AG04450 (cell line): ENCODE measurements at places on chromosomes 7 and 10.
A peak's percentile ranks its signal among the peaks of the same experiment; 100 is the strongest.

DNA sequence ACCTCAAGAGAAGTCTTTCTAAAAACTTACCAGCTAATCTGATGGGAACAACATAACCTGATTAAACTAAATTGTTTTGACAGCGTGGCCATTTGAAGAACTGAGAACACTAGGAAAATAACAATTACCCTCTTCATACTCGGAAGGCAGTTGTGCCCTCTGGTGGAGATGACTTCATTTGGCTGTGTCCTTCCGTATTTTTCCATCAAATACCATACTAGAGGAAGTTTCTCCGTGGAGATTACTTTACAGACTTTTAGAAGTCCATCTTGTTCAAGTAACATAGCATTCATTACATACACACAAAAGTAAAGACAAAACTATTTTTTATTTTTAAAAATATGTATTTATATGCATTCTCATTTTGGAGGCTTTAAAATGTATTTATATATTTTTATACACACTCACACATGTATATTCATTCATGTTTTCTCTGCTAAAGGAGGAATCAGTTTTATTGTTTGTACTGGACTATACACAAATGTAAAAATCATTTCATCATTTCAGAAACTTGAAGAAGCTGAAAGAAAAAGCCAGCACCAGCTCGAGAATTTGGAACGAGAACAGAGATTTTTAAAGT lies 25.2 kb downstream of the SMNDC1 start:
- DNase-seq, result peak; percentile 43

DNA sequence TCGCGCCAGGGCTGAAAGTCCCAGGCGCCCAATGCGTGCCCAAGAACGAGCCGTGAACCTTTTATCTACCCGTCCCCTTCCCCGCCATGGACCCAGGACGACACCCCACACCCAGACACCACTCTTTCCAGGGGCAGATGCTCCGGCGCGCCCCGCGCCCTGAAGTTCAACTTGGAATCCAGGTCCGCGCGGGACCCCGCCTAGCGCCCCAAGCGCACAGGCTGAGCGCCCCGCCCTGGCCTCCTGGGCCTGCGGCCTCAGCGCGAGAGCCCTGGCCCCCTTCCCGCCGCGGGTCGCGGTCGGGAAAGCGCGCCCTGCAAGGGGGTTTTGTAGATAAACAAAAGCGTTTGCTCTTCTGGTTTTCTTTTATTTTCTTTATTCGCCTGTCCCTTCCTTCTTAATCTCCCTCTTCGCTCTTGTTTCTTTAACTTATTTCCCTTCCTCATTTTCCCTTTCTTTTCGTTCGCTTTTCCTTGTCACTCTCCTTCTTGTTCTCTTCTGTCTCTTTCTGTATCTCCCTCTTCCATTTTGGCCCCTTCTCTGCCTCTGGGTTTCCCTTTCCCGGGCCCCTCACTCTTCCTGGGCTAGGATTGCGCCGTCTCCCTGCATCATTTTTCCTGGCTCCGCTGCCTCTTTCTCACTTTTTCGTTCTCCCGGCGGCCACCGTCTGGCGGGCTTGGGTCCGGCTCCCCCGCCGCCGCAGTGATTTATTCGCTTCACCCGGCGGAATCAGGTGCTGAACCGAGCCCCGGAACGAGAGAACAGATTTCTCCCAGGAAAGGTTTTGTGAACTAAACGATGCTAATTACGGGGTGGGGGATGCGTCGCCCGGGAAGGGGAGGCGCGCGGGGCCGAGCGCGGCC lies 15.3 kb upstream of the PAX2 start:
- no peak for DNase-seq

GRCh38 chr10:75202321-75203045 lies 8.1 kb upstream of the VDAC2 start:
- DNase-seq, result no peak

- DNase-seq, result no peak
Observed at GRCh38 chr7:16644636-16645592, 640 bp downstream of the ANKMY2 start.

- no peak for DNase-seq
Observed at GRCh38 chr10:132522521-132523411, 14.8 kb upstream of the INPP5A start.

- DNase-seq, result no peak
Observed at GRCh38 chr7:23968791-23969190, 258.8 kb downstream of the STK31 start.

DNA sequence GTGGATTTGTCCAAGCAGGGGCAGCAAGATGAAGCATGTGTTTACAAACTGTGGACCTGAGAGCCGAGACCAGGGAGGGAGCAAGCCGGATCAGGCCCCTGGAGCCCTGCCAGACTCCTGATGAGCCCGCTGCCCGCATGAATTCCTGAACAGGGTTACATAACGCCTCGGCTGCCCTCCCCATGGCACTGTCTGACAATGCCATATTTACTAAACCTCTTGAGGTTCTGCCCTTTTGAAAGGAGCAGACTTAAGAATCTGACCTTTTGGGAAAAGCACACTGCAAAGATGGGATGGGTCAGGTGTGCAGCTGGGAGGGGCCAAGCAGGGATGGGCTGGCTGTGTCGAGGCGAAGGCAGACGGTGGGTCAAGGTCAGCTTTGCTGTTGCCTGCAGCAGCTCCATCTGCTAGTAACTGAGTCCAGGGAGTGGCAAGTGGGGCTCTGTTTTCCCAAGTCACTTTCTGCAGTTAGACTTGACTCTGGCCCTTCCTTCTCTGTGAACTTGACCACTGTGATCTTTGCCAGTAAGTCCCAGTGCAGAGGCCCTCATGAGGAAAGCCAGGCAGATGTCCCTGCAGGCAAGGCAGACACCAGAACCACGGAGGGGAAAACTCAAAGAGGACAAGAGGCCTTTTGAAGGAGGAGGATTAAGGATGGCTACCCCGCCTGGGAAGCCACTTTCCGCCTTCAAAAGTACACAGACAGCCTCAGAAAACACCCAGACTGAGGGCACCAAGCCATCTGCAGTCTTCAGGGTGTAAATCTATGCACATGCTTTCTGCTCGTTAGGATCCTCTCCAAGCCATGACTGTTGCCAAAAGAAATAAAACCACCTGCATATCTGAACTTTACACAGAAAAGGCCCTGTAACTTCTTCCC lies 175.8 kb downstream of the TNS3 start:
- DNase-seq, result no peak

GRCh38 chr10:14584661-14585060 lies 190.0 kb downstream of the FAM107B start:
- DNase-seq, result no peak

- DNase-seq, result no peak
Observed at GRCh38 chr7:2894118-2894940, 50.2 kb upstream of the GNA12 start.

DNA sequence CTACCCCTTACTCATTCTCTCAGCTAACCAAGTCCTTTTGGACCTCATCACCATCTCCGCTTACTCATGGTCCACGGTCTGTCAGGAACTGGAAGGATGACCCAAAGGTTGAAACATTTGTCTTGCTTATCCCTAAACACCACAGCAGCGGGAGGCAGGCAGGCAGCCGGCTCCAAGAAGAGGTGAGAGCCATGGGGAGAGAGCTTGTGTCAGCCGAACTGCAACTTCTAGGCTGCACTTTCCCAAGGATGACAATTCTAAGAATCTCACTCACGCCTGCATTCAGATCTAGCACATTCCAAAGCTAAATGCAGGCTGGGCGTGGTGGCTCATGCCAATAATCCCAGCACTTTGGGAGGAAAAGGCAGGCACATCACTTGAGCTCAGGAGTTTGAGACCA lies 86.0 kb downstream of the SPDYE5 start:
- no peak for DNase-seq

DNA sequence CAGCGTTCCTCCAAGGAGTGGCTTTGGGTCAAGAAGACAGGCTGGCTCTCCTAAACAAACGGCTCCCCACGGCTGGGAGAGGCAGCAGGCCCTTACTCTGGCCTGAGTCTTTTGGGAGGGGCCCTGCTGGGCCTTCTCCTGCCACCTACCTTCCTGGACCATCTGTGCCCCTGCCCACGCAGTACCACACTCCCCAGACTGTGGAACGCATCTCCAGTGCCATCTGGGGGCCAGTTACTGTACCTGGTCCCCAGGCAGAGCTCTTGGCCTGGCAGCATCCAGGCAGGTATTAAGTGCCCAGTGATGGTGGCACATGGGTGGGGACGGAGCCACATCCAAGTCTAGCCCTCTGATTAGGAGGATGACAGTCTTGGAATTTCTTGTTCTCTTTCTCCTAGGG lies 14.4 kb downstream of the ALKBH4 start:
- no peak for DNase-seq

- no peak for DNase-seq
Observed at GRCh38 chr7:154332811-154333580, 280.8 kb downstream of the DPP6 start.

DNA sequence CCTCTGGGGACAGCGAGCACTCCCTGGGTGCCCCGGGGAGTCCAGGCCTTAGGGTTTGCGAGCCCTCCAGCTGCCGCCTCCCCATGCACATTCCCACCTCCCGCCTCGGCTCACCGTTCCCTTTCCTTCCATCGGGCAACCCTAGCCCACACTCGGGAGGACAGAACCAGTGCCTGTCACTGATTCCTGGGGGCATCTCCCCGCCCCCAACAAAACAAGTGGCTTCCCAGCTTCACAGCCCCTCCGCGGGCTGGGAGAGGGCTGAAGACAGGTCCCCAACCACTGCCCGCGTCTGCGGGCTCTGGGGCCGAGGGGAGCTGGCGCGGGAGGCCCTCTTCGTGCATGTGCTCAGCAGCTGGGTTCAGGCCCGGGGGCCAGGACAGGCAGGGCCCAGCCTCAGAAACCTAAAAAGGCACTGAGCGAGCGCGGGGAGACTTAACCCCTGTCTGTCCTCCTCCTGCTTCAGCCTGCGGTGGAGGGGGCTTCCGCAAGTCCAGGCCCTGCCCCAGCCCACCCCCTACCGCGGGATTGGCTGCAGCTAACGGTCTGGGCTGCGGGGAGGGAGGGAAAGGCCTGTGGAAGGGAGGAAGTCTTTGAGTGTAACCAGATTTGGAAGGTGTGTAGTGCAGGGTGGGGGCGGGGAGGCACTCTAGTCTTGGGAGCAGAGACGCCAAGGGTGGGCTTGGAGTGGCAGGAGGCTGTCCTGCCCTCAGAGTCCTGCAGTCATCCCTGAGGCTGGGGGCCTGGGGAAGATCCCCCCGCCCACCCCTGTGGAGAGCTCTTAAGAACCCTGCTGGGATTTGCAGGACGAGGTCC lies 1.2 kb downstream of the FLNC start:
- no peak for DNase-seq

DNA sequence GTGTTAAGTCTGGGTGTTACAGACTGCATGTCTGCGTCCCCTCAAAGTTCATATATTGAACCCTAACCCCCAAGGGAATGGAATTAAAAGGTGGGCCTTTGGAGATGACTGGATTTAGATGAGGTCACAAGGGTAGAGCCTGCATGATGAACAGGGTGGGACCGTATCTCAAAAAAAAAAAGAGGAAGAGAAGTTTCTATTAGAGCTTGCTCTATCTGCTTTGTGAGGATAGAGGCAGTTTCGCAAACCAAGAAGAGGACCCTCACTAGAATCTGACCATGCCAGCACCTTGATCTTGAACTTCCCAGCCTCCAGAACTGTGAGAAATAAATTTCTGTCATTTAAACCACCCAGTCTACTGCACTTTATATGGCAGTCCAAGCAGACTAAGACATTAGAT lies 1.4 kb downstream of the KIN start:
- DNase-seq, result no peak

- DNase-seq, result no peak
Observed at GRCh38 chr10:123433539-123433938, 232.6 kb upstream of the GPR26 start.

GRCh38 chr10:26977635-26978034 lies 116.9 kb upstream of the ABI1 start:
- no peak for DNase-seq

GRCh38 chr7:69920797-69921196 lies 322.5 kb downstream of the AUTS2 start:
- no peak for DNase-seq

DNA sequence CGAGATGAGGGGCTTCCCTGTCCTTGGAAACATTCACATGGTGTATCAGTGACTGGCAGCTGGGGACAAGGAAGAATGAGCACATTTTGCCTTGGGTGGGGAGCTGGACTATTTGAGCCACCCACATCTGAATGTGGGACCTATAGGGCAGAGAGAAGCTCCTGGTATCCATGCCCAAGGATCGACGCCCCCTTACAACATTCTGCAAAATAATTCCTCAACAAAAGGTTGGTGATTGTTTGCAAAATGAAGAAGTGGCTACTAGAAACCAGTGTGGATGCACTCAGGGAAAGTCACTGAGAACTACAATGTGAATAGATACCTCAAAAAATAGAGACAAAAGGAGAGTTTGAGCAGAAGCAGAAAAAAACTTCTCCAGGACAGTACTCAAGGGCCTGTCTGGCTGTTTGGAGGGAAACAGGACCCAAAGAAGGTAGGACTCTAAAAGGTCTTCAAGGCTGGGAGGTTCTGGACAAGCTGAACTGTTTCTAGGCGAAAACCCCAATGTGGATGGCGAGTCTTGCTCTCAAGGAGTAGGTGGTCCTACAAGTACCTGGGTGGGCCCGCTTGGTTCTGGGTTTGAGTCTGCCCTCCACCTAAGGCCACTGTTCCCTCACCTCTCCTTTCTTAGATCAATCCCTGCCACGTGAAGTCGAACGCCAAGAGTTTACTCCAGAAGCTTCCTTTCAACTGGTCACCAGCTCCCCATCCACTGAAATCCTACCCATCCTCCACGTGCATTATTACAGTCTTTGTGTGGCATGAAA lies 125.0 kb upstream of the ZNF746 start:
- no peak for DNase-seq

DNA sequence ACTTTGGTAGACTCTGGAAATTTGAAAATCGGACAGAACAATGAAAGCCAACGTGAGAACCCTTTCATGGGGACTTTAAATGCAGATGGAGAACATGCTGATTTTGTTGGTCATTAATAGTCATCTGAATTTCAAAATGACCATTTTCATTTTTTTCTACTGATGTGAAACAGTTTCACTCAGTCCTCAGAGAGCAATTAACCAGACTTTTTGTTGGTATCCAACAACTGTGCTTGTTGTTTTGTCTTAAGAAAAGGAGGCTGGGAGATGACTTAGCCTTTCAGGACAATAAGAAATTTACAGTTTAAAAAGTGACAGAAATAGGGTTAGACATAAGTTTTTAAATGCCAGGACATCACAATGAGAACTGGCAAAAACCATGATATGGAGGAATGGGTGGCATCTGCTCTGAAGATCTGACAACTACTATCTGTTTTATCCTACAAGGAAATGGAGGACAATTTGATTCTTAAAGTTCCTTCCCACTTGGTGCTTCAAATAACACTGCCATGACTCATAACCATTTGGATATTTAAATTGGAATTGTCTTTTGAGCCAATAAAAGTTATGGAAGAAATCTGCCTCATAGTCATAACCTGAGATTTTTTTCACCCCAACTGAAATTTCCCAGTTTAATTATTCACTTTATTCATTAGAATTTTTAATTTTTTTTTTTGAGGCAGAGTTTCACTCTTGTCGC lies 87.2 kb upstream of the HPS1 start:
- no peak for DNase-seq
